ENCODE measurements at places on chromosomes 13 and 19.

- no peak for DNase-seq
- H3K27me3 ChIP-seq, result peaks cover 13% of the 10 kb centered on the region
- H3K36me3 ChIP-seq, result peaks cover 48% of the 10 kb centered on the region
- no peak overlapping the region for H3K4me3 ChIP-seq
Observed at GRCh38 chr19:45146741-45147205, 14.0 kb downstream of the NKPD1 start.

DNA sequence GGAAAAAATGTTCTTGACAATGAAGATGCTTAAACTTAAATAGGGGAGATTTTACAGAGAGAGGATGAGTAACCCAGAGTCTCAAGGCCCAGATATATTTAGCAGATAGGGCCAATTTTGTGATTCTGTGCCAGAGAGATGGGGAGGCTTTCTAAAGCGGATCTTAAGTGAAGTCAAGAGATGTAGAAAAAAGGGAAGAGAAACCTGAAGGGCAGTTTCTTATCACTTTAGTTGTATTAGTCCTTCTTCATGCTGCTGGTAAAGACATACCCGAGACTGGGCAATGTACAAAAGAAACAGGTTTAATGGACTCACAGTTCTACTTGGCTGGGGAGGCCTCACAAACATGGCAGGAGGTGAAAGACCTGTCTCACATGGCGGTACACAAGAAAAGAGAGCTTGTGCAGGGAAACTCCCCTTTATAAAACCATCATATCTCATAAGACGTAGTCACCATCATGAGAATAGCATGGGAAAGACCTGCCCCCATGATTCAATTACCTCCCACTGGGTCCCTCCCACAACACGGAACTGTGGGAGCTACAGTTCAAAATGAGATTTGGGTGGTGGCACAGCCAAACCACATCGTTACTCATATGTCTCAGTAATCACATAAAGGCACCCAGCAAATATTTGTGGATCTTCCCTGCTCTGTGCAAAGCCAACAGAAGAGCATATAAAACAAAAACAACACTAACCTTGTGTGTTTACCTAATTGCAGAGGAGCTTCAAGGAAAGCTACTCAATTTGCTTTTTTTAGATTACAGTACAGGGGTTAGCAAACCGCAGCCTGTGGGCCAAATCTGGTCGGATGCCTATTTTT lies 102.6 kb upstream of the MYCBP2 start:
- H3K4me3 ChIP-seq, result no peak overlapping the region
- no peaks in the 10 kb centered on the region for H3K36me3 ChIP-seq
- no peak for DNase-seq
- H3K27me3 ChIP-seq, result no peaks in the 10 kb centered on the region
- H3K4me1 ChIP-seq, result no peaks in the 10 kb centered on the region

GRCh38 chr19:41083516-41083915 lies 4.7 kb upstream of the CYP2A13 start:
- H3K4me3 ChIP-seq, result no peak overlapping the region
- H3K4me1 ChIP-seq, result no peaks in the 10 kb centered on the region
- no peaks in the 10 kb centered on the region for H3K36me3 ChIP-seq
- no peak for DNase-seq
- H3K27me3 ChIP-seq, result peaks cover 28% of the 10 kb centered on the region

- DNase-seq, result peak; percentile 91
- H3K36me3 ChIP-seq, result peaks cover 4% of the 10 kb centered on the region
- H3K4me1 ChIP-seq, result peaks cover 10% of the 10 kb centered on the region
Observed at GRCh38 chr19:37334179-37335071, 36.5 kb upstream of the ZNF527 start.

All from lower lobe of right lung (tissue), 2 donors.